ENCODE measurements at places on chromosomes 7 and 10.

DNA sequence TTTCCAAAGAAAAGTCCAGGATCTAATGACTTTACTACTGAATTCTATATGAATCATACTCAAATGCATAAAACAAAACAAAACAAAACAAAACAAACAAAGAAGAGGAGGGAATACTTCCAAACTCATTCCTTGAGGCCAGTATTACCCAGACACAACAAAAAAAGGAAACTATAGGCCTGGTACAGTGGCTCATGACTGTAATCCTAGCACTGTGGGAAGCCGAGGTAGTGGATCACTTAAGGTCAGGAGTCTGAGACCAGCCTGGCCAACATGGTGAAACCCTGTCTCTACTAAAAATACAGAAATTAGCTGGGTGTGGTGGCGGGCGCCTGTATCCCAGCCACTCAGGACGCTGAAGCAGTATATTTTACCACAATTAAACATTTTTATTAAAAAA is 114.6 kb downstream of the NRBF2 start:
- no peak for DNase-seq

DNA sequence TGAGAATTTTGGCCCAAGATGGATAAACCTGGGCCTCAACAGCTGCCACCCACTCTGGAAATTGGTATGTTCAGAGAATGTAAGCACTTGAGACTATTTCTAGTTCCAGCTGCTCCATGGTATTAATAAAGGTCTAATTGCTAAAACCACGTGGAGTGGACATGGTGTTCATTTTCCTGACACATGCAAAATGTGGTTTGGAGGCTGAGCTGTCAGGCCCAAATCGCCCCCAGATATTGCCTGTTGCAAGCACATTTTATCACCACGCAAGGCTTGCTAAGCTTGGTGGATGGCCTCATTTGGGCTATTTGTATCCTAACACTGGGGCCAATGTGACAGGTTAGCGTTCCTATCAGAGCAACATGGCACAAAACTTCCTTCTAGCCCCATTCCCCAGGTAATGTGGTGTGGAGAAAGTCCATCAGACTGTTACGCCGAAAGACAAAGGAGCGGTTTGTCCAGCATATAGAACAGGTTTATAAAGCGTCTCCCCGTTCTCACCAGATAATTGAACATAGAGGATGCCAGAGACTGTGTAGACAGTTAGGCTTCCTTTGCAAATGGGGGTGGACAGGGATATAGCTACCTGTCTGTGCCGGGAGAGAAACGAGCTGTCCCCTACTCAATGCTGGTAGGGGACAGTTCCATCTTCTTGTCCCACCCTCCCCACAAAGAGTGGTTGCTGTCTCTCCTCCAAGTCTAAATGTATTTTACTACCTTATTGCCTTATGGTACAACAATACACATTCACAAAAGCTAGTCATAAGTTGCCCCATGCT is 78.0 kb upstream of the ANKRD1 start:
- no peak for DNase-seq

DNA sequence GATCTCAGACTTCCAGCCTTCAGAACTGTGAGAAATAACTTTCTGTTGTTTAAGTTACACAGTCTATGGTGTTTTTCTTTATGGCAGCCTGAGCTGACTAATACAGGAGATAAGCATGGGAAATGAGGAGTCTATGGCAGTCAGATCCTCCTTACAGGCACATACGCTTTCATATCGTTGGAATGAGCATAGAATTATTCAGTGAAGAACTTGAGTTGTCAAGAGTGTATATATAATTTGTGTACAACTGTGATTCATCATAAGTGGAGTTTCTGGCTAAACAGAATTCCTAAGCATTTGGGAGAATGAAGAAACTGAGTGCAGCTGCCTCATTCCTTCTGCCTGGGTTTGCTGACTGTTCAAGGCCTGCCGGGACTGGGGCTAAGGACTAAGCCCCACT is 516.7 kb downstream of the ADRA2A start:
- DNase-seq: no peak

DNA sequence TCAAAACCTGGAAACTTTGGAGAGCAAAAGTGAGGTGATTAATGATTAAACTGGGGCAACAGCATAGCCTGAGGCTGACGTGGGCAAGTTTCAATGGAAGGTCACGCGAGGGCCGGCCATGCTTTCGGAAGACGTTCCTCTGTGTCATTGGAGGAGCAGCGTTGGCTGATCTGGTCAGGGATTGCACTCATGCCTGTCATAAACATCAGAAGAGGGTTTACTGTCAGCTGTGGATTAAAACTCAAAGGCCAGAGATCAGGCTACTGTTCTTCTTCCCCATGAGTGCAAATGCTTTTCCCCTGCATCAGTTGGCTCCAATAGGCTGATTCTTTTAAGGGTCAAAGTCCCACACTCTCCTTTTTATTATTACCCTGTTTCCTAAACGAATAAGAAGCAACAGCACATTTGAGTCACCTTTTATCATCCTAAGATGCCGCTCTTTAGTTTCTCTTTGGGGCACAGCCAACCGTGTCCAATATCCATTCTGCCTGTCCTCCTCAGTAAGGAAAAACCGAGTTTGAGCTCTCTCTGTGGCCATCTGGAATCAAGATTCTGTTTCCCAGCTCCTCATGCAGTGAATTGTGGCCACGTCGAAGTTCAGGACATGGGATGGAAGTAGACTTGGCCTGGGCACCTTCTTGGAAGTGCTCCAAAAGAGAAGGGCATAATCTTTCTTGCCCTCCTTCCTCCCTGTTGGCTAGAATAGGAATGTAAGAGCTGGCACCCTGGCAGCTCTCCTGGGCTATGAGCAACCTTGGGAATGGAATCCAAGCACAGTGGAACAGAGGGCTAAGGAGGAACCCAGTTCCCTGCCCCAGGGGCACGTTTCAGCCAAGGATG is 62.5 kb upstream of the INSIG1 start:
- no peak for DNase-seq

DNA sequence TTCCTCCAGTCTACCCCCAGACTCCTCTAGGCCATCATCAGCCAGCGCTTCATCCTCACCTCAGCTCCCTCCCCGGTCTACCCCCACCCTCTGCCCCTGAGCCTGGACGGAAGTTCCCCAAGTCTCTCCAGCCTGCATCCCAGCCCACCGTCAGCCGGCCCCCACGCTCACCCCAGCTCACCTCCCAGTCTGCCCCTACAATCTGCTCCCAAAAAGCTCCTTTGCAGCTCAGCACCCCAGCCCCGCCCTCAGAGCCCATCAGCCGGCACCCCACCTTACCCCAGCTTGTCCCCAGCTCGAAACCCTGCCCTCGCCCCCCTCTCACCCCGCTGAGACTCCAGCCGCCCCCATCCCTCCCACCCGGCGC is 322 bp upstream of the RAMP3 start:
- no peak for DNase-seq

Data from HS-27A (cell line).